ENCODE measurements at places on chromosomes 12 and 14.

- DNase-seq: no peak
Measured at GRCh38 chr12:31009976-31010375, 63.7 kb upstream of the DDX11 start.

DNA sequence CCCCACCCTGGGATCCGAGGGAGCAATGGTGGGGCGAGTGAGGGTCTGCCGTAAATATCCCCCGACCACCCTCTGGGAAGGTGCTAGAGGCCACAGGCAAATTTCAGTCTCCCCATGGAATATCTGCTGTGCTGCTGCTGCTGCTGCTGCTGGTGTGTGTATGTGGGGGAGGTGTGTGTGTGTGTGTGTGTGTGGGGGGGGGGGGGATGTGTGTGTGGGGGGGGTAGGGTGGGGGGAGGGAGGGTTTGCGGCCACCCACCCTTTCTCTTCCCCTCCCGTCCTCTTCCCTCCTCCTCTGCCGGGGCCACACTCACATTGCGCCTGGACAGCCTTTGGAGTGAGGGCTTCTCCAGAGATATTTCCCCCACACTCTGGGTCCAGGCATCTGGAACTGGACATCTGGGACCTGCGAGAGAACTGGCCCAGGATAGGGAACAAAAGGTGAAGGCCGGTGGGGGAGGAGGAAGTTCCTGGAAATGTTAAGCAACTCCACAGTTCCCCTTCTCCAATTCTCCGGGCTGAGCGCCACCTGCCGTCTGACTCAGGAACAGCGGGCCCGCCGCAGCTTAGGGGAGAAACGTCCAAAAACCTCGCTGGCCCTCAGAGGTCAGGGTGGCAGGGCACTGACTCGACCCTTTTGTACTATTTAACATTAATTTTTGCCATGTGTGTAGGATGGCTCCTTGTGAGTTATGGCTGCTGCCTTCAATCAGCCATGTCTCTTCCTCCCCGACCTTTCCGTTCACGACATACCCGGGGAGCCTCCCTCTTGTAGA, at the start of gene C1RL:
Gene C1RL, minus strand, starts transcription at position 419 of the 776 bp plus-strand sequence. Its CDS starts 34 bp downstream, at position 385.
- peak; percentile 33 for DNase-seq

GRCh38 chr12:40734276-40734675, 42.0 kb downstream of the CNTN1 start:
- DNase-seq: no peak

DNA sequence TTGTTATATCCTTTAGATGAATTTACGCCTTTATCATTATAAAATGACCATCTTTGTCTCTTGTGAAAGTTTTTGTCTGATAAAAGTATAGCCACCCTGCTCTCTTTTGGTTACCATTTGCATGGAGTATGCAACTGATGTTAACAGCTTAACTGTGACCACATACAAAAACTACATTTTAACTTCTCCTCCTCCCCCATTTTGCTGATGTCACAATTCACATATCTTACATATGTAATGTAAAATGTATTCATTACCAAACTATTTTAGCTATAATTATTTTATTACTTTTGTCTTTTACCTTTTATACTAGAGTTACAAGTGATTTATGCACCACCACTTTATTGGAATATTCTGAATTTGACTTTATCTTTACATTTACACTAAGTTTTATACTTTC, 184.5 kb upstream of the NPAS3 start:
- DNase-seq: no peak
